Kidney epithelial cell (primary cell): ENCODE measurements at places on chromosomes 1 and 21. TPM values are rescaled to one million over a fixed set of nuclear protein-coding genes. Genes with fewer than 3 reads are reported as not detected.

KIAA0040 gene
- 9.7 and 15.7 TPM in 2 replicates for total RNA-seq

DNA sequence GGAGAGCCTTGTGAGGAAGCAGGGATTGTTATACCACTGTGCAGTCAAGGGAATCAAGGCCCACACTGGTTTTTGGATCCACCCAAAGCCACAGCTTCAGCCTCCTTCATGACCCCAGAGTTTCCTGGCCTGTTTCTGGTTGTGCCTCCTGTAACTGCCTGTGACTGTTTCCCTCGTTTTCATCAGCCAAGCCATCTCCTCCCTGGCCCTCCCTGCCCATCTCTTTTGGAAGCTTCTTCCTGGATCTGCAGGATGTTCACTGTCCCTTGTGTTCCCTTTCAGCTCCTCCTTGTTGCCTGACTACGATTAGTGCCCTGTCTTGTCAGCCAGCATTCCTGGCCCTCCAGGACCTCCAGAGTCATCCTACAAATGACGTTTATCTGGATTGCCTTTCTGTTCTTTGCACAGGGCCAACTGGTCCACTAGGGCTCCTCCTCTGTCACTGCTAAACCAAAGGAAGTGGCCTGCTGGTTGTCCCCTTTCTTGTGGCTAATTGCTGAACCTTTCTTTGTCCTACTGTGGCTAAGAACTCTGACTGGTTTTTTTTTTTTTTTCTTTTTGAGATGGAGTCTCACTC is 17.9 kb downstream of the SFT2D2 start:
- DNase-seq: no peak

DNA sequence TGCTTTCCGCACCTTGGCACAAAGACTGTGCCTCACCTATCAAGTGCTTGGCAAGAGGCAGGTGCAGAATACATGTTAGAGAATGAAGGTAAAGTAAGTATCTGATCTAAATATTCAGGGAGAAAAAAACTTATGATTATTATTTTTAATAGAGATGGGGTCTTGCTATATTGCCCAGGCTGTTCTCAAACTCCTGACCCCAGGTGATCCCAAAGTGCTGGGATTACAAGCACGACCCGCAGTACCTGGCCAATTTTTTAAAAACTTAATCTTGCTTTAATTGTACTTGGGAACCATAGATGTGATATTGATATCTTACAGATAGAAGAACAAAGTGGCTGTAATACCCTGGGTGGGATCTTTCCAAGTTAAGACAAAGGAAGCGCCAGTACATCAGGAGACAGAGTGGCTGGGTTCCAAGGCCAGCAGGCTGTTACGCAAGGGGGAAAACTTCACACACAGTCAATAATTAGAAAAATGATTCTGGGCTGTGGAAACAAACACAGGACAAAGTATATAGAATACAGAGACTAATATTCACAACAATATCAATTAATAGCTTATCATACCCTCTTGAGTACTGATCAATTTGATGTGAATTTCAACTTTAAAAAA is 58.6 kb upstream of the ATP1A1 start:
- no peak for DNase-seq

RUNX3 gene
- 0.38 and 0.82 TPM in 2 replicates for total RNA-seq

- DNase-seq: no peak
Observed at GRCh38 chr1:150874455-150875196, 1.8 kb downstream of the ARNT start.

- no peak for DNase-seq
Observed at GRCh38 chr1:10867138-10867721, 70.8 kb upstream of the CASZ1 start.

DNA sequence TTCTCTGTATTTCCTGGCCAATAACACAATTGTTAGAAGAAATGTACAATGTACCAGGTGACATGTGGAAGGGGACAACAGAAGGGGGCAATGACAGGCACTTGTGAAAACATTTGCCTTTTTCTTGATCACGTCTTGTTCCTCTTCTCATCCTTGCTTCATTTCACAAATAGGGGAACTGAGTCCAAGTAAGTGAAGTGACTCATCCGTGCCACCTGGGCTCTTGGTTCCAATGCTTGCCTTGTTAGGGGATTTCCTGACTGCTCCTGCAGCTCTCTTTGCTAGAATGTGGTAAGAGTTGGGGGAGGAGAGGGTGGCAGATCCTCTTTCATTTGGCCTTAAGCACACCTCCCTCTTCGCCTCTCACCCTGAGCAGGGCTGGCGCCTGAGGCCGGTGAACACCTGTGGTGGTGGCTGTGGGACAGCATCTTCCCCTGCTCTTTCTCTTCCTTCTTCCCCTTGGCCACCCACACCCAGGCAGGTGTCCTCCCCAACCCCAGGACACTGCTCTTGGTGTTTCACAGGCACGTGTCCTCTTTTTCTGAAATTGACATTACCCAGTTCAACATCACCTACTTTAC is 2.2 kb upstream of the RHEX start:
- peak; percentile 85 for DNase-seq
